ENCODE measurements at places on chromosomes 12 and 14. TPM values are rescaled to one million over a fixed set of nuclear protein-coding genes. Genes with fewer than 3 reads are reported as not detected.

DNA sequence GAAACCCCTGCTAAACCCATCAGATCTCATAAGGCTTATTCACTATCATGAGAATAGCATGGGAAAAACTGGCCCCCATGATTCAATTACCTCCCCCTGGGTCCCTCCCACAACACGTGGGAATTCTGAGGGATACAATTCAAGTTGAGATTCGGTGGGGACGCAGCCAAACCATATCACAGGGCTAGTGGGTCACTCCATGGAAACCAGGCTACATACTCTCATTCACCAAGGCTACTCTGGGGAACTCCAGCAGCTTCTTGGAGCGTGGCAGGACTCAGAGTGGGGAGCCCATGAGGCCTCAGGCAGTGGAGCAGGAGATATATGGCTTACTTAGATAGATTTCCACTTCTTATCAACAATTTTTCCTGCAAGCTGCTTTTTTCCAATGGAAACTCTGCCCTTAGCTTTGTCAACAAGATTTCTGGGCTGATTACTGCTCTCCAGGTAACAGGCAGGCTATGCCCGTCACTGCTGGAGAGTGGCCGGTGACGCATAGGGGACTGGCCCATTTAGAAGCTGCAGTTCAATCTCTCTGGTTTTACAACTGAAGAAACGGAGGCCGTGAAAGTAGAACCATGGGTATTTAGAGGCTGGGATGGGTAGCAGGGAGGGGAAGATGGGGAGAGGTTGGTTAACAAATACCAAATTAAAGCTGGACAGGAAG lies 16.5 kb downstream of the VDR start:
- no peak for DNase-seq

- no peak for DNase-seq
These were observed 14.6 kb upstream of the MIA2 start for GRCh38 chr14:39219075-39219499.

DNA sequence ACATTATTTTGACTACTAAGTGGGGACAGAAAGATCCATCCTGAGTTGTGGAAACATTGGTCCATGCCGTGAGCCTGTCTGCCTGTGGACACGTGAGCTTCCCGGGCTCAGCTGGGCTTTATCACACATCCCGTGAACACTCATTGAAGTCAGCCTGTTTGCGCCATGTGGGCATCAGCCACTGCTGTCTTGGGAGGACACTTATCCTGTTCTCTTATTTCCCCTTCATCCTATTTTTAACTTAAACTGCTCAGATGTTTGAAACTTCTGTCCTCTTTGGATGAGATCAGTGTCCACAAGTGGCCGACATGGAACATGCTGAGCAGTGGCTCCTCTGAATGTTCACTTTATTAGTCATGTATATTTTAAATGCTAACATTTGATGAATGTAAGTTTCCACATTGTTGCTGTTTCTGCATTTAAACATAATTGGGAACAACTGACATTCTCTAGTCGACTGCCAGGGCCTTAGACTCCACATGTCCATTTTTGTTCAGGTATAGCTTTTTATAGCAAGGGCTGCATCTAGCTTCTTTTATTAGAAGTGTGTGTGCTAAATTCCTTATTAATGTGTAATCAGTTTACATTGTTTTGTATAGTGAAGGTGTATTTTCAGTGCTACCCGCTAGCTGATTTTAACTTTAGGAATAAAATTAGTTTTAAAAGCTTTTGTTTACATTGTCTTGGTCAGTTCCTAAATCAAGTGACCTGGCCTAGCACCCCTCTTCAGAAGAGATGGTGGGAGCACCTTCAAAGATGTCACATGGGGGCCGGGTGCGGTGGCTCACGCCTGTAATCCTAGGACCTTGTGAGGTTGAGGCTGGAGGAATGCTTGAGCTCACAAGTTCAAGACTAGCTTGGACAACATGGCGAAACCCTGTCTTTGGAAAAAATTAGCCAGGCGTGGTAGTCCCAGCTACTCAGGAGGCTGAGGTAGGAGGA lies 24.0 kb downstream of the RNF34 start:
- no peak for DNase-seq

The CLEC7A gene
- total RNA-seq: 0.09 TPM

The GALNT6 gene
- 24.4 TPM for total RNA-seq

The SYT1 gene
- 0.39 TPM for total RNA-seq

The TPH2 gene
- total RNA-seq: not detected
